ENCODE measurements at places on chromosomes 16 and 17.

DNA sequence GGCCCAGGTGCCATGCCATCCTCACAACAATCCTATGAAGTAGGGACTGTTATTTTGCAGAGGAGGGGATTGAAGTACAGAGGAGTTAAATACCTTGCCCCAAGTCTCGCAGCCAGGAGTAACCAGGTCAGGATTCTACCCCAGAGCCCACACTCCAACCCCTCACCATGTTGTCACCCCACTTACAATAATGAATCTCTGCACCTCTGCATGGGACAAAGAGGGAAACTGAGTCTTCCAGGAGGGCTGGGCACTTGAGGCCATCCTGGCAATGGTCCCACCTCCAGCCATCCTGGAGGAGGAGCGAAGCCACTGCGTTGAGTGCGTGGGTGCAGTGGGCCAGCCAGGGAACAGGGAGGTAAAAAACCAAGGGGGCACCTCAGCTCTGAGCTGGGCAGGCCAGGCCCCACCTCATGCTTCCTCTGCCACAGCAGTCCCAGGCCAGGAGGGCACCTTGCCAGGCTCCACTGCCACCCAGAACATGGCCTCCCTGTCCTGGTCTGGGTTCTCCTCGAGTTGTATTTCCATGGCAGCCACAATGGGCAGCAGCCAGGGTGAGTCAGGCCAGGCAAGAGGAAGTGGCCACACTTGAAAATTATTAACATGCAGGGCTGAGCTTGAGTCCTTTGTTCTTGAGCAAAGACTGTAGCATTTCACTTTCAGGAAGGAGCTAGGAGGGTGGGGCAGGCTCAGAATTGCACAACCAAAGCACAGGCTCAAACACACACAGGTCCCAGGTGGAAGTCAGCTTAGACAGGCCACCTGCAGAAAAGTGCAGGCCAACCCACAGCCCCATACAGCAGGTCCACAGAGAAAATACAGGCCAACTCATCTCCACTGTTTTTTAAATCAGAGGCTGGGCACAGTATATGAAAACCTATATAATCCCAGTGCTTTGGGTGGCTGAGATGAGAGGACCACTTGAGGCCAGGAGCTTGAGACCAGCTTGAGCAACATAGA lies 52.1 kb downstream of the CUEDC1 start:
- H3K36me3 ChIP-seq = no peaks in the 10 kb centered on the region
- H3K27me3 ChIP-seq = no peaks in the 10 kb centered on the region
- no peak overlapping the region for H3K27ac ChIP-seq
- no peak overlapping the region for H3K4me3 ChIP-seq
- no peak for DNase-seq

GRCh38 chr17:8338753-8339140 lies 893 bp upstream of the ODF4 start:
- no peaks in the 10 kb centered on the region for H3K4me1 ChIP-seq
- no peak overlapping the region for H3K27ac ChIP-seq
- H3K27me3 ChIP-seq = no peaks in the 10 kb centered on the region
- no peak overlapping the region for H3K4me3 ChIP-seq
- no peak for DNase-seq
- H3K36me3 ChIP-seq = no peaks in the 10 kb centered on the region

GRCh38 chr16:67040166-67040565 lies 11.2 kb downstream of the CBFB start:
- no peak overlapping the region for H3K4me3 ChIP-seq
- no peak overlapping the region for H3K27ac ChIP-seq

GRCh38 chr16:68644715-68645493 lies at the start of gene CDH3:
CDH3 (plus strand) TSS chr16:68645310; CDS start chr16:68645380, 70 bp downstream.
- peak within 1 kb of the TSS; percentile 48 for H3K4me3 ChIP-seq
- H3K36me3 ChIP-seq = no peaks in the 10 kb centered on the region

GRCh38 chr16:726438-727290 lies at the start of the genes CCDC78 and HAGHL:
CCDC78 (minus strand) TSS chr16:726443; CDS start chr16:726367, 76 bp downstream.
HAGHL (plus strand) TSS chr16:727106; CDS start chr16:727510, 404 bp downstream.
- no peaks in the 10 kb centered on the region for H3K36me3 ChIP-seq
- peak within 1 kb of the TSS; percentile 75 for H3K4me3 ChIP-seq
- DNase-seq = peak; percentile 35

- peaks cover 17% of the 10 kb centered on the region for H3K4me1 ChIP-seq
- peak overlapping the region; percentile 67 for H3K27ac ChIP-seq
- no peaks in the 10 kb centered on the region for H3K27me3 ChIP-seq
- DNase-seq = no peak
- no peak overlapping the region for H3K4me3 ChIP-seq
These were observed 11.7 kb upstream of the SEC14L1 start for GRCh38 chr17:77128896-77129567.

GRCh38 chr17:18850679-18851078 lies 7.3 kb upstream of the PRPSAP2 start:
- H3K27ac ChIP-seq = no peak overlapping the region
- no peak overlapping the region for H3K4me3 ChIP-seq
- H3K36me3 ChIP-seq = no peaks in the 10 kb centered on the region
- no peak for DNase-seq
- H3K27me3 ChIP-seq = no peaks in the 10 kb centered on the region
- H3K4me1 ChIP-seq = peaks cover 4% of the 10 kb centered on the region

GRCh38 chr17:76140661-76141211 lies 309 bp downstream of the FOXJ1 start:
- no peak overlapping the region for H3K27ac ChIP-seq
- H3K4me3 ChIP-seq = peak overlapping the region; percentile 57
- peaks cover 7% of the 10 kb centered on the region for H3K27me3 ChIP-seq
- no peaks in the 10 kb centered on the region for H3K36me3 ChIP-seq

- H3K4me1 ChIP-seq = no peaks in the 10 kb centered on the region
- H3K36me3 ChIP-seq = no peaks in the 10 kb centered on the region
- no peak overlapping the region for H3K4me3 ChIP-seq
- DNase-seq = no peak
- H3K27me3 ChIP-seq = no peaks in the 10 kb centered on the region
- H3K27ac ChIP-seq = no peak overlapping the region
These were observed 27.6 kb upstream of the C1QTNF8 start for GRCh38 chr16:1123525-1124230.

DNA sequence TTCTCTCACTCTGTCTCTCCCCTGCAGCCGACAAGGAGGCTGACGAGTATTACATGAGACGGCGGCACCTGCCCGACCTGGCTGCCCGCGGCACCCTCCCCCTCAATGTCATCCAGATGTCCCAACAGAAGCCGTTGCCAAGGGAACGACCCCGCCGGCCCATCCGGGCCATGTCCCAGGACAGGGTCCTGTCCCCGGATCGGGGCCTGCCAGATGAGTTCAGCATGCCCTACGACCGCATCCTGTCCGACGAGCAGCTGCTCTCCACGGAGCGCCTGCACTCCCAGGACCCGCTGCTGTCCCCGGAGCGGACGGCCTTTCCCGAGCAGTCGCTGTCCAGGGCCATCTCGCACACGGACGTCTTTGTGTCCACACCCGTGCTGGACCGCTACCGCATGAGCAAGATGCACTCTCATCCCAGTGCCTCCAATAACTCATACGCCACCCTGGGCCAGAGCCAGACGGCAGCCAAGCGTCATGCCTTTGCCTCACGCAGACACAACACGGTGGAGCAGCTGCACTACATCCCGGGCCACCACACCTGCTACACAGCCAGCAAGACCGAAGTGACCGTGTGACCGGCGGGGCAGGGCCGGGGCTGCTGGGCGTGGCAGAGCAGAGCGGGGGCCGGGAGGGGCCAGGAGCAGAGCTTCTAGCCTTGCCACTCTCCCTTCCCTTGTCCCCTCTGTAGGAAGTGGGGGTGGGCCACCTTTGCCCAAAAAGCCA lies 40.4 kb upstream of the DNAH9 start:
- no peak overlapping the region for H3K4me3 ChIP-seq
- no peak overlapping the region for H3K27ac ChIP-seq
- no peaks in the 10 kb centered on the region for H3K27me3 ChIP-seq
- no peaks in the 10 kb centered on the region for H3K4me1 ChIP-seq

GRCh38 chr17:51778842-51779241 lies 379.7 kb downstream of the CA10 start:
- no peak overlapping the region for H3K4me3 ChIP-seq
- H3K27ac ChIP-seq = no peak overlapping the region
- DNase-seq = no peak
- no peaks in the 10 kb centered on the region for H3K27me3 ChIP-seq

- no peaks in the 10 kb centered on the region for H3K36me3 ChIP-seq
- H3K27ac ChIP-seq = no peak overlapping the region
- no peak overlapping the region for H3K4me3 ChIP-seq
- H3K27me3 ChIP-seq = no peaks in the 10 kb centered on the region
These were observed 136.5 kb upstream of the ADAMTS18 start for GRCh38 chr16:77571115-77571862.

GRCh38 chr16:27722207-27722606 lies 172.3 kb downstream of the KATNIP start:
- H3K27me3 ChIP-seq = no peaks in the 10 kb centered on the region
- peaks cover 3% of the 10 kb centered on the region for H3K4me1 ChIP-seq
- no peak overlapping the region for H3K4me3 ChIP-seq
- no peak for DNase-seq
- H3K36me3 ChIP-seq = peaks cover 8% of the 10 kb centered on the region

DNA sequence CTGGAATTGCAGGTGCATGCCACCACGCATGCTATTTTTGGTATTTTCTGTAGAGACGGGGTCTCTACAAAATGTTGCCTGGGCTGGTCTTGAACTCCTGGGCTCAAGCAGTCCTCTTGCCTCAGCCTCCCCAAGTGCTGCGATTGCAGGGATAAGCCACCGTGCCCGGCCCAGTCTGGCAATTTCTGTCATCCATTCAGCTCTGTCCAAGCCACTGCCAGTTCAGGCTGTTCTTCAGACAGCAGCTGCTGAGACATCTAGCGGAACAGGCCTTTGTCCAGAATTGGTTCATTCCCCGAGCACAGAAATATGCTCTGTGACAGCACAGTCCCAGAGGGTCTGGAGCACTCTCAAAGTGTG lies 5.4 kb downstream of the SLC47A1 start:
- peaks cover 7% of the 10 kb centered on the region for H3K27me3 ChIP-seq
- no peak overlapping the region for H3K4me3 ChIP-seq
- H3K36me3 ChIP-seq = no peaks in the 10 kb centered on the region
- no peak for DNase-seq
- H3K27ac ChIP-seq = no peak overlapping the region
- H3K4me1 ChIP-seq = peaks cover 9% of the 10 kb centered on the region

DNA sequence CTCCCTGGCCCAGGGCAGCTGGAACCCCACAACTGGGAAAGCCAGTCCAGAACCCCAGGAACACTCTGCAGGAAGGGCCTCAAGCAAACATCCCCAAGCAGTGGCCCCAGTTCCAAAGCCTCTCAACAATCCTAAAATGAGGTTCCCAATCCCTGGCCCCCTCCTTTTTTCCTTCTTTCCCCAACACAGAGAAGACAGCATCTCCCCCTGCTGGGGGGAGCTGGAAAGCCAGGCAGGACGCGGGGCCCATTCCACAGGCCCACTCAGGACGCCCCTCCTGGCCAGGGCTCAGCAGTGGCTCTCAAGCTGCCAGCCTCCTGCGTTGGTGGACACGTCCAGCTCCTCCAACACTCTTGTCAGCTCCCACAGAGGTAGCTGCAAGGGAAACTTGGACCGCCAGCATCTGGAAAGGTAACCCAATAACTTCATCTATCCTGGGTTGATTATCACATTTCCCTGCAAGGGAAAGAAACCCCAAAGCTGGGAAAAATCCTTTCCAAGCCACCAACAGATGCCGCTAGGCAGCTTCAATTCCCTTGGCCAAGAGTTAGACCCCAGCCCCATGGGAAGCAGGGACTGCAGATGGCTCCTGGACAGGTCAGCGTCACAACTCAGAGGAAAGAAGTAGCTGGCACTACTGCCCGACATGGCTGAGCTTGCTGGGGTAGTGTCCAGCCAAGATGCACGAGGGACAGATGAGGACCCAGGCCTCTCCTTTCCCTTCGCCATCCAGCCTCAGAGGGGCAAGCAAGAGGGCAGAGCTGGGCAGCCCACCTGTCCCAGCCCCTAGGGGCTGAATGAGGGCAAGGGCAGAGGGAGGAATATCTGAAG lies 7.6 kb downstream of the HDAC5 start:
- H3K4me1 ChIP-seq = peaks cover 12% of the 10 kb centered on the region
- no peak for DNase-seq
- H3K27me3 ChIP-seq = no peaks in the 10 kb centered on the region
- peaks cover 14% of the 10 kb centered on the region for H3K36me3 ChIP-seq
- no peak overlapping the region for H3K27ac ChIP-seq
- no peak overlapping the region for H3K4me3 ChIP-seq

DNA sequence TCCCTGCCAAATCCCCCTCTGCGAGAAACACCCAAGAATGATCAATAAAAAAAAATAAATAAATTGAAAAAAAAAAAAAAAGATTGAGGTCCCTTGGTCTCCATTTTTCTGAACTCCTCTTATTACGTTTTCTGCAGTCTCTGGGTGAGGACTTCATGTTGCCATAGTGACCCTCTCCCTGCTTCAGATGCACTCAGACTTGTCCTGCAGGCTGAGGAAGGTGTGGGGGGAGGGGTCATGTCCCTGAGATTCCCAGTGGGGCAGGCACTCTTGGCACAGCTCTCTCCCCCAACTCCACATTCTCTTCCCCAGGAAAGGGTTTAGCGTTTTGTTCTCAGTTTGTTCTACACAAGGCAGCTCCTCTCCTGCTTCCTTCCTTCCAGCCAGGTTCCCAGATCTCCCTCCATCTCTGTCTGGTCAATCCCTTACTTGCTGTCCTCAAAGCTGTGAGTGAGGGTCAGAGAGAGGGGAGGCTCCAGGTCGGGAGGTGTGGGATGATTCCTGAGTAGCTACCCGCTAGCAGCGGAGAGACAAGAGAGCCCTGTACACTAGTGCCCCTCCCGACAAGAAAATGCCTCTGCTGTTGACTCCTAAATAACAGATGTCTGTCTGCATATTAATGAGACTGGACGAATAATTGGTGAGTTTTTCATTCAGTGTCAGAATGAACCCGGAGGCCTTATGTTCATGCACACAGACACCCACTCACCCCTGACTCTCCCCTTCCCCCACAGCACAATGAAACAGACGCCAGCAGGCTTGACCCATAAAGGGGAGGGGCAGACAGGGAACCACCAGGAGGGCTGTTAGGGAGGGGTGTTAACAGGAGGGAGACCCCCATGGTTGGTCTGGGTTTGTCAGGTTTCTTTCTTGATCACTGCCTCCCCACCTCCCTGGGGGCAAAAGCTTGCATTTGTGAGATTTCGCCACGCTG lies 9.2 kb downstream of the RND2 start:
- no peak for DNase-seq
- H3K4me3 ChIP-seq = no peak overlapping the region
- no peaks in the 10 kb centered on the region for H3K36me3 ChIP-seq
- H3K27ac ChIP-seq = no peak overlapping the region
- no peaks in the 10 kb centered on the region for H3K27me3 ChIP-seq

- no peak overlapping the region for H3K27ac ChIP-seq
- H3K4me3 ChIP-seq = no peak overlapping the region
- H3K4me1 ChIP-seq = peaks cover 6% of the 10 kb centered on the region
- DNase-seq = no peak
These were observed 95.8 kb upstream of the CORO6 start for GRCh38 chr17:29718446-29719039.

- no peak overlapping the region for H3K27ac ChIP-seq
- no peak for DNase-seq
- no peaks in the 10 kb centered on the region for H3K27me3 ChIP-seq
- no peaks in the 10 kb centered on the region for H3K4me1 ChIP-seq
- H3K36me3 ChIP-seq = no peaks in the 10 kb centered on the region
These were observed 57.0 kb downstream of the RAI1 start for GRCh38 chr17:17737961-17738894.

Measured in effector memory CD4-positive, alpha-beta T cell (primary cell).